SIG-M5 (cell line): ENCODE measurements at places on chromosomes 16 and 17.

GRCh38 chr16:85420501-85421337 lies 192.4 kb upstream of the GSE1 start:
- no peak for DNase-seq

DNA sequence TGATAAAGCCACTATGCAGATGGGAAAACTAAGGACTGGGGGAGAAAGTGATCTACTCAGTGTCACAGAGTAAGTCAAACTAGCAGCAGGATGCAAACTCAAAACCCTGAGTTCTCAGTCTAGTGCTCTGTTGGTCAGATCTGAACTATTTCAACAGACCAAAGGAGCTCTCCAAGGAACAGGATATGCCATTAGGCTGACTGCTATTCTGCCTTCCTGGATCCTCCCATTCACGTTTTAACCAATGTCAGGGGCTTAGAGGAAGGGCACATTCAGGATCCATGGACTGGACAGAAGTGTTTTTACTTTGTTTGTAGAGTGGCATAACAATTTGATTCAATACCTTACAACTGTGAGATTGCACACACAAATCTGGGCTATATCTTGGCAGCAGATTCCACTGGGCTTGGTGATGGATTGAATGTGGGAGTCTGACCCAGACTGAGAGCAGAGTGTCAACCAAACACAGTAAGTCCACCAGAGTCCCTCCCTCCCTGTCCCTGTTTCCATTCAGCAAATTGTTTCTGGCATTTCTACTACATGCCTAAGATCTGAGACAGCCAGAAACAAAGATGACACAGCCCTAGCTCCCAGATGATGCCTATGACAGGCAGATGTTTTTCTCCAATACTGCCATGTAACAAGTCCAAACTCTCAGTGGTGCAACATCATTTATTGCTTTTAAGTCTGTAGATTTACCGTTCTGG lies 337.8 kb upstream of the CDH5 start:
- no peak for DNase-seq

DNA sequence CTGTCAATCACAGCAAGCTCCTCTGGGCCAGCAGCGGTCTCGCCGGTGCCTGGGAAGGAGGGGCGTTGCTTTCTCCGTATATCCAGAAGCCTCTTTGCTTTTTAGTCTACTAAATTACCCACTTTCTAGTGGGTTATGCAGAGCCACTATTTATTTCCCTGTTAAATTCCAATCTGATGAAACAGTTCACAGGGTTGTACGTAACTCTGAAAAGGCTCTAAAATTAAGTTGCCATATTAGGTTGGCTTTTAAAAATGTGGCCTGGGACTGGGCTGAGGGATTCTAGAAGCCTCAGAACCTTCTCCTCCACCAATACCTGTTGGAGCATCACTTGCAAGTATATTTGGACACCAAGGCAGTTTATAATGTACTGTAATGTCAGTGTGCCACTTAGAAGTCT lies 27.2 kb downstream of the MARCHF10 start:
- no peak for DNase-seq

DNA sequence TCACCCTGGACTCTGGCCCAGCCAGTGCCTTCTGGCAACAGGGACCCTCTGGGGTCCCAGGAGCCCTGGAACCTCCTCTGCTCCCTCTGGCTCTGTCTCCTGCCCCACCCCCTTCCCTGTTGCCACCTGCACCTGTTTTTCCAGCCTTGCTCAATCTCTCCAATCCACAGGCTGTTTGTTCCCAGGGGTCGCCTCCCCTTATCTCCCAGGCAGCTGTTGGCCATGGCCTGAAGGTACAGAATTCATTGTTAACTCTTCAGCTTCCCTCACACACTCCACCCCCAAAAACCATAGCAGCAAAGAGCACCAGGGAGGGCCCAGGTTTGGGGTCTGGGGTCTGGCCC lies 39.3 kb upstream of the TOB1 start:
- no peak for DNase-seq

GRCh38 chr17:15143524-15143923 lies 121.6 kb downstream of the PMP22 start:
- no peak for DNase-seq

GRCh38 chr16:23510164-23510914 lies at the start of gene GGA2:
Gene GGA2, minus strand, starts transcription at chr16:23510494. Its CDS starts 83 bp downstream, at chr16:23510411.
- no peak for DNase-seq

DNA sequence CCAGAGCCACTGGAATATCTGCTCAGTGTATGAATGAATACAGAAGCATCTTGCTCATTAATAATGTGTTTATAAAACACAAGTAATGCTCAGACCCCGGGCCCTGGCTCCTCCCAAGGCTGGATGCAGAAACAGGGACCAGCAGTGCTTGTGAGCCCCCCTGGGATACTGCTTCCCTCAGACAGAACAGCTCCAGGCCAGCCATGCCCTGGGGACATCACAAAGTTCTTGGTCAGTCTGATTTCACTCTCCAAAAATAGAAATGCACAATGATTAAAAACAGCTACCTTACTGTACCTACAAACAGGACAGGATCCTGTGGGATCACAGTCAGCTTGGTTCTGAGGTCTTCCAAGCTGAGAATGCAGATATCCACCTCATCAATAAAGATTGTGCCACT lies 68.2 kb downstream of the ABCC12 start:
- no peak for DNase-seq

DNA sequence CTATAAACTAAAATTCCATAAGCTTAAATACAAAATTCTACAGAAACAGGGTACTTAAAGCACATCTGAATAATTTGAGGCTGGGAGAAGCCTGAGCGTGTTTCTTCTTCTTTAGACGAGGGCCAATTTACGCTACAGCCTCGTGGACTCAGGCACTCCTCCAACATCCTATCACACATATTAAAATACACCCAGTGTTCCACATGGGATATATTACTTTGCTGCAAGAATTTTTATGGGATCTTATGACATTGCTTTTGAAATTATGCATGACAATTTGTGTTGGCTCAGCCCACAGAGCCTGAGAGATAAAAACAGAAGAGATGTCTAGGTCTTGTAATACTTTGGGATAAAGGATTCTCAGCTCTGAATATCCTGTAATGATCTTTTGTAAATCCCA lies 3.5 kb upstream of the TANGO6 start:
- DNase-seq: no peak

- DNase-seq: no peak
These were observed 12.0 kb upstream of the EVPL start for GRCh38 chr17:76039121-76039520.

- no peak for DNase-seq
These were observed 30.1 kb downstream of the CCL4 start for GRCh38 chr17:36133602-36134236.

GRCh38 chr17:75872434-75873351 lies 5.7 kb downstream of the TRIM47 start:
- DNase-seq: no peak

- no peak for DNase-seq
These were observed 12.2 kb upstream of the ZKSCAN2 start for GRCh38 chr16:25269879-25270278.

DNA sequence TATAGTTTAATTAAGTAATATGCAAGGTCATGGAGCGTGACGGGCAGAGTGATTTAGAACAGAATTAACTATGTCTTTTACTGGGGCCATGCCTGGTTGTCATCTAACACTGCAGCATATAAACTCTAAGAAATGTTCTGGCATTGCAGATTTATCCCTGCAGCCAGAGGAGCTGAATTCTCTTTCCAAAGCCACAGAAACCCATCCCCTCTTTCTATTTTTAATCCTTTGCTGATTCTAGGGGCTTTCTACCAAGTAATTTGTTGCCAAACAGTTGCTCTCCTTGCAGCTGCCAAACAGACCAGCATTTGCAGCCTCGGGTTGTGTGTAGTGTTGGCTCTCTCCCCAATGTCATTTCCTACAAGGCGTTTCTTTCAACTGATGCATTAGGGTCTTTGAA lies 243.2 kb upstream of the MON1B start:
- no peak for DNase-seq

GRCh38 chr17:39926588-39927100 lies 757 bp downstream of the ORMDL3 start:
- DNase-seq: no peak

GRCh38 chr17:63150994-63151464 lies 185.0 kb downstream of the TANC2 start:
- no peak for DNase-seq

- no peak for DNase-seq
These were observed 295.3 kb downstream of the SOX9 start for GRCh38 chr17:72416054-72416675.

DNA sequence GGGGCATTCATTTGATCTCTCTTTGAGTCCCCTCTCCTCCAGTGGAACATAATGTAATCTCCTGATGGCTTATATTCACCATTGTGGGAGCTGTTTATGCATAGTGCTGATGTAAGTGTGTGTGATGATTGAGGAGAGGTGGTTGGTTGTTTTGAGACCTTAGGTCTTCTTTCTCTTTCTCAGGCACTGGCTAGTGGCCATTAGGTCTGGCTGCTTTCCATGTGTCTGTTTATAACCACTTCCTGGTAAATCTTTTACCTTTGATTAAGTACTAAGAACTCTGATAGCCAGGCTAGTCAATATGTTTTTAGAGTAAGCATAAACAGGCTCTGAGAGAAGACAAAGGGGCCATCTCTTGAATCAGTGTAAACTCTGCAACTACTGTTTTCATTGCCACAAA lies 27.9 kb downstream of the VAT1L start:
- DNase-seq: no peak

- DNase-seq: no peak
These were observed 9.9 kb upstream of the TSPOAP1 start for GRCh38 chr17:58338454-58338840.

GRCh38 chr16:84356591-84357116 lies 11.7 kb upstream of the ATP2C2 start:
- no peak for DNase-seq

GRCh38 chr16:13994239-13995106 lies 74.5 kb downstream of the ERCC4 start:
- no peak for DNase-seq

DNA sequence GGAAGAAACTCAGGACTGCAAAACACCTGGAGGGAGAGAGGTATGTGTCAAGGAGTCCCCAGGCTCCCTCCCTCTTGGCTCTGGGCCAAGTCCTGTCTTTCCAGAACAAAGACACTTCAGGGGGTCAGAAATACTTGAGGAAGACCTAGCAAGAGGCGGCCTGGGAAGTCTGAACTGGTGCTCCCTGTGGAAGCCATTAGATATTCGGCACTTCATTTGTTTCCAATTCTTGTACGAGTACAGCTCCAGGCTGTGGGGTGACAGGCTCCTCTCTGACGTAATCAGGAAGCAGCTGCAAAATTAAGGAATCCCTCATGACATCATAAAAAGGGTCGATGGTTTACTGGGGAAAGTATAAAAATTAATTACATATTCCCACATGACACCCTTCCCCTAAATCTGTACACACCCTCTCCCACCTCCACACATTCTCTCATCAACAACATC lies 108.7 kb downstream of the SMG6 start:
- DNase-seq: no peak

DNA sequence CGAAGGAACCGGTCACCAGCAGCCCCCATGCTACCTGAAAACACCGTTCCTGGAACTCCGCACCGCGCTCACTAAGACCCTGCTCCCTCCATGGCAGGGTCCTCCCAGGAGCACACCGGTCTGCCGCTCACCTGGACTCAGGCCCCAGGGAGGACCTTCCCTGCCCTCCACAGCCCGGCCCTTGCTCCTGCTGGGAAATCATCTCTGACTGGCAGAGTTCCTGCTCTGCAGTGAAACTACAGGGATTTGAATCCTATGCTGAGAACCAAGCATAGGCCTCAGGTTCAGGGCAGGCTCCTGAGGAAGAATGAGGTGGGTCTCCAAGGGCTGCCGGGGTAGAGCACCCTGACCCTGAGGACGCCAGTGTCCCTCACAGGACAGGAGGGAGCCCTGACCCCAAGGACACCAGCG lies 88.5 kb downstream of the KCNJ12 start:
- DNase-seq: no peak

DNA sequence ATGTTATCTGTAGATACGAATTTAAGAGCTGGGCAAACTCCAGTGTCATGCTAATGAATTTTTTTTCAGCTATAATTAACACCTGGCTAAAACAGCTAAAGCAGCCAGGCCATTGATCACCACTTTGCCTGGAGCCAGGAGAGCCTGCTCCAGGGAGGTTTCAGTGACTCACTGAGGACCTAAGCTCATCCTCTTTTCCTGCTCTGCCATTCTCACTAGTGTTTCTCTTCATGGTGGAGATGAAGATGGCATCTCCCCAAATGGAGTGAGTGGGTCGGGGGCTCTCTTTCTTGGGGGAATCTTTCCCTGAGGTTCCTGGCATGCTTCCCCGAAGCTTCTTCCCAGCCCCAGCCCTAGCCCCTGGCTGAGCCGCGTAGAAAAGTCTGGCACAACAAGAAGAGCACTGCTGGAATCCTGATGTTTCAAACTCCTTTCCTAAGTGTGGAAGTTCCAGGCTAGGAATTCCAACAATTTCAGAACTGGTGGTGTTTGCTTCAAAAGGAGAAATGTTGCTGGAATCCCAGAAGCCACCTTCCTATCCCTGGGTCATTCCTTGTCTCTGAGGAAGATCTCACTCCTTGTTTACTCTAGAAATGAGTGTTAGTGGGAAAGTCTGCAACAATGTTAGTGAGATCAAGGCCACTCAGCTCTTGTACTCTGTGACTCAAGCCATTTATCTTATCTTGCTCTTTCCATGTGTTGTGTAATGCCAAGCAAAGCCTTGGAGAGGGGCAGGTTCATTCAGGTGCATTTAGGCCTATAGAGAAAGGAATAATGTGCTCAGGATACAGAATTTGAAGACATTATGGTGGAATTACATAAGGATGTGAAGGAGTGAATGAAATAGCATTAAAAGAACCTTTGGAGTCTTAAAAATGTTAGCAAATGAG lies 26.0 kb upstream of the B4GALNT2 start:
- DNase-seq: no peak

DNA sequence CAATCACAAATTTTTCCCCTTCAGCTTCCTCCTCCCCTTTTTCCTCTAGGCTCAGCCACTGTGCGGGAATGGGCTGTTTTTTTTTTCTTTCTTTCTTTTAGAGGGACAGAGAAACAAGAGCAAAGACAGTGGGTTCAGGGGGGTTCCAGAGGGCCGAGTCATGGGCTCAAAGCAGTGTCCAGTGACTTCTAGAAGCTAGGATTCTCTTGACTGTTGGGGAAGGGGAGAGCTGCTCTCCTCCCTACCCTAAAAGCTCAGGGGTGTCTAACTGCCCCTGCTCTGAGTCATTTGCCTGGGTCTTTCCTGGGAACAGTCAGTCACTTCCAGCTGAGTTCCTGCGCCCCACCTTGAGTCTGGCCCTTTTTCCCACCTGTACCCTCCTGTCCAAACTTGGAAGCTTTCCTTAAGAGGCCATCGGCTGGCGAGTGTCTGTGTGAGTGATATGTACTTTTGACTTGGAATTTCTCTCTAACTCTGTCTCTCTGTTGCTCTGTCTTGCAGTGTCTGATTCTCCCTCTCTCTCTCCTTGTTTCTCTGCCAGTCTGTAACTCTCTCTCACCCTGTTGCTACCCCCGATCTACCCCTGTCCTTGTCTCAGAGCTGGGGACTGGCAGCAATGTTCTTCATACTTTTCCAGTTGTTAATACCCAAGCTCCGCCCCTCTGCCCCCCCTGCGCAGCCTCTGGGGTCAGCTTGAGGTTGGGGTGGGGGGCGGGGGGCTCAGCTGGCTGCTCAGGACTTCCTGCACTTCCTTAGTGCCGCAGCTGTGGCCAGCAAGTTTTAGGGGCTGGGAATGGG lies 2.4 kb downstream of the THRA start:
- no peak for DNase-seq
